ENCODE measurements at places on chromosomes 5 and 9. TPM values are rescaled to one million over a fixed set of nuclear protein-coding genes. Genes with fewer than 3 reads are reported as not detected.

The PCDHGB7 gene
- total RNA-seq = 15.9 TPM

The IL3 gene
- total RNA-seq = not detected

The DPYSL3 gene
- 45.7 TPM for total RNA-seq

The SCGB3A1 gene
- 1,318 TPM for total RNA-seq

The TPPP gene
- total RNA-seq = 16.2 TPM

The FSTL4 gene
- 1.9 TPM for total RNA-seq

The TAS2R1 gene
- total RNA-seq = not detected

The EPB41L4B gene
- 12.1 TPM for total RNA-seq

The GABRA6 gene
- not detected for total RNA-seq

The PLAC8L1 gene
- total RNA-seq = not detected

The MARCHF11 gene
- not detected for total RNA-seq

The ANKRD18A gene
- total RNA-seq = 4.3 TPM

The GADD45G gene
- 14.4 TPM for total RNA-seq

The FTMT gene
- not detected for total RNA-seq

The SPATA31C1 gene
- total RNA-seq = not detected

The ZMAT2 gene
- 42.9 TPM for total RNA-seq

The FOXI1 gene
- total RNA-seq = not detected

The SAXO1 gene
- total RNA-seq = 0.15 TPM

The ELAVL2 gene
- total RNA-seq = not detected

The PCDHB10 gene
- total RNA-seq = 2.0 TPM

The SHROOM1 gene
- total RNA-seq = 17.3 TPM

The INSL6 gene
- total RNA-seq = not detected

The CYLC2 gene
- not detected for total RNA-seq

The ARSK gene
- 5.6 TPM for total RNA-seq

Data from lower lobe of right lung (tissue), 2 donors.